ENCODE measurements at places on chromosomes 7 and 10.
A peak's percentile ranks its signal among the peaks of the same experiment; 100 is the strongest.

- DNase-seq, result peak; percentile 57
Measured at GRCh38 chr7:56079450-56080185, 13.1 kb downstream of the PHKG1 start.

DNA sequence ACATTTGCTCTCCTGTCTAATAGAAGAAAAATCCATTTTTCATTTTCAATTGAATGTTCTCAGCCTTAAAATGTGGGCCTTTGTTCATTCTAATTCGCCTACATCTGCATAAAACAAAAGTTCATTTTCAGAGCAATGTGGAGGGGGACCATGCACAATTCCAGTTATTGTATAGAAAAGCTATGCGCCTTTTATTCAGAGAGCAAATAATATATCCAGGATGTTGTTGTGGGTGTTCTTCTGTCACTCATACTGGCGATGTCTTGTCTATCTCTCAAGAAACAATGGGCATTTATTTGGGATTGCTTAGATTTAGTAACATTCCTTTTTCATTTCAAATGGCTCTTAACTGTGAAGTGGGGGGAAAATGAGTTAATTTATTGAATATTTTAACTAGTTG lies 56.4 kb downstream of the KIF5B start:
- no peak for DNase-seq

GRCh38 chr10:46299286-46299535 lies 12.4 kb downstream of the ANTXRL start:
- DNase-seq, result no peak

- no peak for DNase-seq
Measured at GRCh38 chr10:80356989-80357850, 639 bp downstream of the DYDC2 start.

DNA sequence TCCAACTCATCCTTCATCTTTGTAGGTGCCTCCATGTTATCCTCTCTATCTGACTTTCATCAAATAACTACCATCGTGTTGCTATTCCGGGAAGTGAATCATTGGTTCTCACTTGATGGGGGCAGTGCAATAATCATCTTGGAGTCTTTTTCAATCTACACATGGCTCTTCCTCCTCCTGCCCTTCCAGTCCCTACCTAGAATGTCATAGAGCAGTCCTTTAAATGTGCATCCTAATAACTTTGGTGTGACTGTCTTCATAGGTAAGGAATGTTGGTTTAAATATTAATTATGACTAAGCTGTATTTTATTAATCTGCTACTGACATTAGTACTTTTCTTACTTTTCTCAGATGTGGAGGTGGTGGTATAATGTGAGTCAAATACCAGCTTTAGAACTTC lies 8.4 kb upstream of the CDK14 start:
- no peak for DNase-seq

- DNase-seq, result no peak
Measured at GRCh38 chr7:21967598-21968003, 21.9 kb upstream of the CDCA7L start.

DNA sequence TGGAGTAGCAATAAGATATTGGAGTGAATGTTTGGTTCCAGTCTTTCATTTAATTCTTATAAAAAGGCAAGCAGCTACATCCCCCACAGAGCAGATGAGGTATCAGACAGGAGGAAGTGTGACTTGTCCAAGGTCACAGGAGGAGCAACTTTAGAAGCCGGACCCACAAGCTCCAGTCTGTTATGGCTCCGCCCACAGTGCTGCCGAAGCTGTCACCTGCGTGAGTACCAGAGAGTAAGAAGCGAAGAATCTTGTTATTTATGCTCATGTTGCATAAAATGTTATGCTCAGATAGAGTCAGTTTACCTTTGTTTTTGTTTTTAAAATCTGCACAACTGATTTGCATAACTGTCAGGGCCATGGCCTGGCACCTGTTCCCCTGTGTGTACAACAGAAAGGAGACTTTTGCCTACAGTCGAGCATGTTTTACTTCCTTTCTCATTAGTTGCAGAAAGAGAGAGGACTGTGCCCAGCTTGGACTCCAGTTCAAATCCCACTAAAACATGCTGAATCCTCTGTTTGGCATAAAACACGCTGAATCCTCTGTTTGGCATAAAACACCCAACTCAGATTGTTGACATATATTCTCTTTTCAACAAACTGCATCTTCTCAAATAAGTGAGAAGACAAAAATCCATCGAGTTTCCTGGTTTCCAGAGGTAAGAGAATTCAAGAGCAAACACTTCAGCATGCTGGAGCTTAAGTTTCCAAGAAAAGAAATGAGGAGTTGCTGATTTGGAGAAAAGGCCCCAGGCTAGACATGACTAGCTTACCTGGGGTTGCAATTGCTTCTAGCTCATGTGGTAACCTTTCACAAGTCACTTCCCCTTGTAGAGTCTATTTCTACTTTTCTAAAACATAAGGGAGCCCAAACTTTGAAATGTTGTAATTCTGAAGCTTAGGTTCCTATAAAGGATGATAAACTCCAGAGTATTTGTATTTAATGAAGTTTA lies 409.8 kb upstream of the ZMIZ1 start:
- no peak for DNase-seq

DNA sequence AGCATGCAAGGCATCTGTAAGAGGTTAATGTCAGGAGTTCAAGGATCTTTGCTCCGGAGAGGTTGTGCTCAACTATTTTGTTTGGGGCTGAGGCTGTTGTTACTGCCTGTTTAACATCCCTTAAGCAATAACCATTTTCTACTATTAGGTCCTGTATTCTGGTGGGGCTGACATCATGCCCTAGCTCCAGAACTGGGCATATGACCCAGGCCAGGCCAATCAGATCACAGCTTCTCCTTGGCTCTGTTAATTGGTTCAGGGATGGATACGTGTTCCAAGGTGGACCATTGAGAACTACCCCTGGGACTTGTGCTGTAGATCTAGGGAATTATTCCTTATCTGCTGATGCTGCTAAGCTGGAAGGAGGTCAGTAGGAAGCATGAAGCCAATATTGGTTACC lies 67.0 kb downstream of the SYPL1 start:
- no peak for DNase-seq

- DNase-seq, result peak; percentile 31
Measured at GRCh38 chr7:522071-522950, 2.7 kb upstream of the PDGFA start.

DNA sequence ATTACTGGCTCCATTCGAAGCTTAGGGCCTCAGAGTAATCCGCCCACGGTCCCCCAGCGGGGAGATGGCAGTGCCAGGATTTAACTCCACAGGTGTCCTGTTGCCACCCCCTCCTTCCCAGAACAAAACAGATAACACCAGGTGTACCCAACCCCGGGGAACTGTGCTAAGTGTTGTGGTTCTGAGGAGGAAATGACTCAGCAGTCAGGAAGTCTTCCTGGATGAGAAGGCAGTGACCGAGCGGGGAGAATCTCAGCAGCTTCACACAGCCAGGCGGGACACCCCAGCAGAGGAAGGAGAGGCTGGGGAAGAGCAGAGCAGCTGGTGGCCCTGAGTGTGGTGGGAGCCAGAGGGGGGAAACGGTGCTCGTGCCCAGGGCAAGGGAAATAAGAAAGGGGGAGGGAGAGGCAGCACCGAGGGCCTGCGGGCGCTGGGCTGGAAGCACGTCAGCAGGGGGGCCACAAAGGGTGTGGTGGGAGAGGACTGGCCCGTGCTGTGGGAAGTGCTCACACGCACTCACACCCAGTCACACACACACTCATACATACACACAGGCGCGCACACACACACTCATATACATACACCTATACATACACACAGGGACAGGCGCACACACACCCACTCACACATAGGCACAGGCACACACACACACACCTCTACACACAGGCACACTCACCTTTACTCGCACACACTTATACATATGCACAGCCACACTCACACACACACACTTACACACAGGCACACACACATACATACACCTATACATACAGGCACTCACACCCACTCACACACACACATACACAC lies 59.8 kb upstream of the CHST15 start:
- DNase-seq, result no peak

- DNase-seq, result no peak
Measured at GRCh38 chr7:115680921-115681320, 349.6 kb downstream of the TFEC start.

GRCh38 chr10:17682236-17682946 lies 38.4 kb downstream of the STAM start:
- no peak for DNase-seq

DNA sequence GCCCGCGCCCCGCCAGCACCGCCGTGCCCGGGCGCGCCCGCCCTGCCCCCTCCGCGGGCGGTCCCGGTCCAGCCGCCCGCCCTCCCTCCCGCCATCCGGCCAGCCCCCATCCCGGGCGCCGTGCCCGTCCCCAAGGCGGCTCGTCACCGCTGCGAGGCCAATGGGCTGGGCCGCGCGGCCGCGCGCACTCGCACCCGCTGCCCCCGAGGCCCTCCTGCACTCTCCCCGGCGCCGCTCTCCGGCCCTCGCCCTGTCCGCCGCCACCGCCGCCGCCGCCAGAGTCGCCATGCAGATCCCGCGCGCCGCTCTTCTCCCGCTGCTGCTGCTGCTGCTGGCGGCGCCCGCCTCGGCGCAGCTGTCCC lies at the start of gene HTRA1:
TSS of gene HTRA1 (plus strand) at position 187 of the 362 bp plus-strand sequence. CDS start at position 287, 100 bp downstream.
- DNase-seq, result no peak

DNA sequence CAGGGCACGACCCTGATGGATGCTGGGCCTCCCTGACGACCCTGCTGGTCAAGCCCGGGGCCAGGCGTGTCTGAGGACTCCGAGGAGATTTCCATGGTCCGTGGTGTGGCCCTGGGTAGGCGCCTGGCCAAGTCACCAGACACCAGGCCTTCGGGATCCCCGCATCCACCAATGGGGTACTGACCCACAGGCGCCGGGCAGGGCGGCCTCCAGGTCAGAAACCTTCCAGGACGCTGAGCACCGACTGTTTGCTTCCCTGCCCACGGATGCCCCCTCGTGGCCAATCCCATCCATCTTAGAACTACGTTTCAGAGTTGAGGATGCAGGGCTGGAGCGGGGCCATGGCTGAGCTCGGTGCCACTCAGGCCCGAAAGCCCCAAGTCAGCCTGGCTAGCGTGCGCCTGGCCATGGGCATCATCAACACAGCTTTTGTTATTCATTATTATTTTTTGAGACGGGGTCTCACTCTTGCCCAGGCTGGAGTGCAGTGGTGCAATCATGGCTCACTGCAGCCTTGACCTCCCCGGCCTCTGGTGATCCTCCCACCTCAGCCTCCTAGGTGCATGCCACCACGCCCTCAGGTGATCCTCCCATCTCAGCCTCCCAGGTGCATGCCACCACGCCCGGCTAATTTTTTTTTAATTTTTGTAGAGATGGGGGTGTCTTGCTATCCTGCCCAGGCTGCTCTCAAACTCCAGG lies 7.1 kb upstream of the AMZ1 start:
- DNase-seq, result peak; percentile 73

DNA sequence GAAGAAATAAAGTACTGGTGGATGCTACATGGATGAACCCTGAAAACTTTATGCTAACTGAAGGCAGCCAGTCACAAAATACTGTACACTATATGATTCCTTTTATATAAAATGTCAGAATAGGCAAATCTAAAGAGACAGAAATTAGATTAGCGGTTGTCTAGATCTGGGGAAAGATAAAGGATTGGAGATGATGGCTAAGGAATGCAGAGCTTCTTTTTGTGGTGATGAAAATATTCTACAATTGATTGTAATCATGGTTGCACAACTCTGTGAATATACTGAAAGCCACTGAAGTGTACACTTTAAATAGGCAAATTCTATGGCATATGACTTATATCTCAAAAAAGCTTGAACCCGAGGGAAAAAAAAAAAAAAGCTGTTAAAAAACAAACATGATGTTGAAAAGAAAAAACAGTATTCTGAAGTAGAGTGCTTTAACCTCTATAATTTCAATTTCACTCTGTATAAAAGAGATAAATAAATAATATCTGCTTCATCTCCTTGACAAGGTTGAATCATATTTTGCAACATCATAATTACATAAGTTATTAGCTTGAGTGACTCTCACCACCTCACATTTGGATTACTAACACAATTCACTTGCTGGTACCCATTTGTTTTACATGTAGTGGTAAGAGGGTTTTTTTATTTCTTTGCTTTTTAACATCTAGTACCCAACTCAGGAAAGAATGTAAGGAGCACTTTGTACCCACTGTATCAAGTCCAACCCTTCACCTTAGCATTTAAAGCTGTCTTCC lies 2.8 kb upstream of the GNAI1 start:
- DNase-seq, result no peak

DNA sequence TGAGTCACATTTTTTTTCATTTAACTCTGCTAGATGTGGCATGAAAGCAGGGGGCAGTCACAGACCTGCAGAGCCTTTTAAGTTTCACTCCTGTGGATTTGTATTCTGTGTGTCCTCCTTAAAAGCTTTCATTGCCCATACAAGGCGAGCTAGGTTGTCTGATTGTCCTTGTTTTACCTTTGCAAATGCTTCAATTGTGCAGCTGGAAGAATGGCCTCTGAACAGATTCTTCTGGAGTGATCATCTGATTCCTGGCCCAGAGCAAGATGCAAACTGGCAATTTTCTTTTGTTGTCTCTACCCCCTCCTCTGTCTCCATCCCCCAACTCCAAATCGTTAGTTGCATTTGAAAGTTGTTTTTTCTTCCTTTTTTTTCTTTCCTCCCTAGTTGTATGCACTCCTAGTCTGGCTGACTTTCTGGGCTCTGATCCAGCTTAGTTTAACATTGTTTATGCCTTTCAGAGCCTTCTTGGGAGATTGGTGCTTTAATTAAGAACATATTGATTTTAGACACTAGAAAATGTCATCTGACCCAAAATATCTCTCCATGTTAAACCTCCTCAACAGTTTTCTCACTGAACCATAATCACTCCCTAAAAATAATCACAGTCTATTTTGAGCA lies 150.2 kb downstream of the REEP3 start:
- DNase-seq, result peak; percentile 48

- DNase-seq, result peak; percentile 28
Measured at GRCh38 chr7:35694161-35694783, 663 bp downstream of the HERPUD2 start.

GRCh38 chr7:43303740-43304241 lies 191.3 kb downstream of the HECW1 start:
- no peak for DNase-seq

DNA sequence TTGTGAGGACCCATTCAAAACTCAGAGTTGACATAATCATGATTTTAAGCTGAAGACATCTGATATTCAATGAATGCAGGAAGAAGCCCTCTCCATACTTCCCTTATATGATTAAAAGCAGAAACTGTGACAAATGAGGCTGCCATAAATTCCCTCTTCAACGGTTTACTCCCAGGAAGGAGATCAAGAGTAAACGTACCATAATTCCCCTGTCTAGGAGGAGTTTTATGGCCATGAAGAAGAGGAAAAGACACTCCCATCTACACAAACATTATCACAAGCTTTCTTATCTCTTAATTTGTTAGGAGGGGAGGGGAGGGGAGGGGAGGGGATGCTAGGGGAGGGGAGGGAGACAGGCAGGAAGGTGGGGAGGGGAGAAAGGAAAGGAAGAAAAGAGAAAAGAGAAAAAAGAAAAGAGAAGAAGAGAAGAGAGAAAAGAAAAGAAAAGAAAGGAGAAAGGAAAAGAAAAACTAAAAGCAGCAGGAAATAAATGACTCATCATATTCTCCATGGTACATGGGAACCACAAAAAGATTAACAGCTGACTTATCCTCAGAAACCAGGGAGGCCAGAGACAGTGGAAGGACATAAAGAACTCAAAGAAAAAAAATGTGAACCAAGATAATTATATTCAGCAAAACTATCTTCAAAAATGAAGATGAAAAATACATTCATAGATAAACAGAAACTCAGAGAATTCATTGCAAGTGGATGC lies 121.6 kb downstream of the ALOX5 start:
- DNase-seq, result no peak

- no peak for DNase-seq
Measured at GRCh38 chr7:70334871-70335270, 736.6 kb downstream of the AUTS2 start.
